ENCODE measurements at places on chromosomes 6 and 20. TPM values are rescaled to one million over a fixed set of nuclear protein-coding genes. Genes with fewer than 3 reads are reported as not detected.

DNA sequence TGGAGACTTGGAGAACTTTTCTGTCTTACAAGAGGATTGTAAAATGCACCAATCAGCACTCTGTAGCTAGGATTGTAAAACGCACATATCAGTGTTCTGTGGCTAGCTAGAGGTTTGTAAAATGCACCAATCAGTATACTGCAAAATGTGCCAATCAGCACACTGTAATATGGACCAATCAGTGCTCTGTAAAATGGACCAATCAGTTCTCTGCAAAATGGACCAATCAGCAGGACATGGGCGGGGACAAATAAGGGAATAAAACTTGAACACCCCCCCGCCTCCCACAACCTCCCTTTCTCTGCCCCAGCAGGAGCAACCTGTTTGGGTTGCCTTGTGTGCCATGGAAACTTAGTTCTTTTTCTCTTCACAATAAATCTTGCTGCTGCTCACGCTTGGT lies 12.8 kb upstream of the RPS10 start:
- DNase-seq = no peak
- no peak overlapping the region for H3K27ac ChIP-seq
- no peak overlapping the region for H3K4me3 ChIP-seq
- no peaks in the 10 kb centered on the region for H3K36me3 ChIP-seq
- H3K4me1 ChIP-seq = no peaks in the 10 kb centered on the region

DNA sequence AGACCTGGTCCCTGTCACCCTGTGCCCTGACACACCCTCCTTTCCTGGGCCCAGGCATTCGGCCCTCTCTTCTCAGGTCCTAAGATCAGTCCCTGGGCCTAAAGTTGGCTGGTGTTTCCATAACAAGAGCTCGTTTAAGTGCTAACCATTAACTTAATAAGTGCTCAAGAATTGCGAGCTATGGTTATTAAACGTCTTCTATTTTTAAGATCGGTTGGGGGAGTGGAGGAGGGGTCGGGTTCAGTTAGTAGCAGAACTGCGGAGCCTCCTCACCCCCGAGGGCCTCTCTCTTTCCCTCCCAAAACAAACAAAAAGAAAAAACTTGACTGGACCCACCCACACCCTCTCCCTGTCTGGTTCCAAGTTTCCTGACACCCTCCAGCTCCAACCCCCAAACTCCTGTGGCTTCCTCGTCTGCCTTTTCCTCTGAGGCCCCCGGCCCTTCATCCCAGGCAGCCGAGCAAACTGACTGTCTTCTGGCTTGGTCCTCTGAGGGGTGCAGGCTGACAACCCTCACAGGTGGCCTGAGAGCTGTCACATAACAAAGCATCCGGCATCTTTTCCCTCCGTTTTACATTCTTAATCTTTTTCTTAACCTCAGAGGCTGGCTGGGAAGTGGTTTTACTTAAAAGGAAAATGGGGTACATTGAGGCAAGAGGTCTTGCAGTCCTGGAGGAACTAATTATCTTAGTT lies 2.0 kb downstream of the STK35 start:
- H3K4me1 ChIP-seq = peaks cover 2% of the 10 kb centered on the region
- peaks cover 5% of the 10 kb centered on the region for H3K36me3 ChIP-seq
- H3K27me3 ChIP-seq = no peaks in the 10 kb centered on the region
- peak overlapping the region; percentile 81 for H3K4me3 ChIP-seq

TRIM27 gene
- total RNA-seq = 48.0 TPM

- DNase-seq = no peak
- no peak overlapping the region for H3K27ac ChIP-seq
- H3K36me3 ChIP-seq = no peaks in the 10 kb centered on the region
- H3K4me3 ChIP-seq = no peak overlapping the region
Measured at GRCh38 chr6:137095651-137096238, 51.0 kb upstream of the IL20RA start.

- H3K36me3 ChIP-seq = peaks cover 41% of the 10 kb centered on the region
- H3K27ac ChIP-seq = no peak overlapping the region
- peaks cover 7% of the 10 kb centered on the region for H3K4me1 ChIP-seq
- DNase-seq = no peak
Measured at GRCh38 chr6:37459981-37460800, 27.2 kb downstream of the CMTR1 start.

GRCh38 chr6:39263303-39264037 lies 34.2 kb upstream of the KCNK5 start:
- H3K36me3 ChIP-seq = no peaks in the 10 kb centered on the region
- DNase-seq = no peak
- H3K27ac ChIP-seq = no peak overlapping the region
- no peaks in the 10 kb centered on the region for H3K4me1 ChIP-seq
- H3K27me3 ChIP-seq = no peaks in the 10 kb centered on the region

ENPP3 gene
- total RNA-seq = not detected

OPRL1 gene
- 0.36 TPM for total RNA-seq

- H3K27me3 ChIP-seq = no peaks in the 10 kb centered on the region
- H3K4me1 ChIP-seq = no peaks in the 10 kb centered on the region
- no peak for DNase-seq
- no peak overlapping the region for H3K27ac ChIP-seq
- no peak overlapping the region for H3K4me3 ChIP-seq
- H3K36me3 ChIP-seq = no peaks in the 10 kb centered on the region
Measured at GRCh38 chr6:124026694-124027093, 223.0 kb downstream of the NKAIN2 start.

DNA sequence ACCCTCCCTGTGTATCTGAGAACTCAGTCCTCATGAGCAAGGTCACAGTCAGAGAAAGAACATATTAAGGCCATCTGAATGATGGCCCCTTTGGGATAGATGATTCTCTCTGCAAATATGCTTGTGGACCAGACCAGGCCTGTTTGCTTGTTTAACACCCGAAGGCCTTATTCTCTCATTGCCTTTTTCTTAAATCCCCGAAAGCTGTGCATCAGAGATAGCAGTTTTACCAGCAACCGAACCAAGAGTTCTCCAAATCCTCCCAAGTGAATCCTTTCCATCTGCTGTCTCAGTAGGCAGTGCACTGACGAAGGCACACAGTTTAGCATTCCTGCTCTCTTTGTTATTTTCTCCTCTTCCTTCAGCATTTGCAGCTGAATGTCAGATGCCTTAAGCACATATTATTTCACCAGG lies 79.8 kb downstream of the TRMT6 start:
- DNase-seq = no peak
- no peak overlapping the region for H3K27ac ChIP-seq

TRIM31 gene
- not detected for total RNA-seq

CCN6 gene
- not detected for total RNA-seq

GRCh38 chr6:158860279-158860865 lies 41.2 kb upstream of the EZR start:
- H3K36me3 ChIP-seq = no peaks in the 10 kb centered on the region
- no peak for DNase-seq
- no peaks in the 10 kb centered on the region for H3K27me3 ChIP-seq
- peaks cover 10% of the 10 kb centered on the region for H3K4me1 ChIP-seq
- no peak overlapping the region for H3K4me3 ChIP-seq
- H3K27ac ChIP-seq = no peak overlapping the region

DNA sequence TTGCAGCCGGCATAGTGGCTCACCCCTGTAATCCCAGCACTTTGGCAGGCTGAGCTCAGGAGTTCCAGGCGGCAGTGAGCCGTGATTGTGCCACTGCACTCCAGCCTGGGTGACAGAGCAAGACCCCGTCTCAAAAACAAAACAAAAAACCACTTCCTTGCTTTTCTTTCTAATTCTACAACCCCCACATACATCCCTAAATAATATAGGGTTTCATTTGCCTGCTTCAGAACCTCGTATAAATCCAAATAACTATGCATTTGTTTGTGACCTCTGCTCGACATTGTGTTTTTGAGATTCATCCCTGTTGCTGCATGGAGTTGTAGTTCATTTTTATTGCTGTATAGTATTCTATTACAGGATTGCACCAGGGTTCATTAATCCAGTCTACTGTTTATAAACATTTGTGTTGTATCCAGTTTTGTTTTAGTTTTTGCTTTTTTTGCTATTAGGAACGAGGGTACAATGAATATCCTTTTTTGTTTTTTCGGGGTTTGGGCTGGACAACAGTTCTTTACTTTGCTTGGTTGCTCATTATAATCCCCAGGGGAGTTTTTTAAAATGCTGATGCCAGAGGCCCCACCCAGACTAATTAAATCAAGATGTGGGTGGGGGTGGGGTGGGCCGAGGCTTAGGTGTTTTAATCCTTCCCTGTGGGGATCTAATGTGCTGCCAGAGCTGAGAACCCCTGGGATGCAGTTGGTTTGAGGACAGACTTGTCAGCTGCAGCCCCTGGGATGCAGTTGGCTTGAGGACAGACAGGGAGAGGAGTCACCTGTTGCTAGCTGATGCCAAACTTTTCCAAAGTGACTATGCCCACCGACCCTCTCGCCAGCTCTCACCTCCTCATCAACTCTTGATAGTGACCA lies 2.4 kb upstream of the SNAI1 start:
- peaks cover 3% of the 10 kb centered on the region for H3K36me3 ChIP-seq
- no peak overlapping the region for H3K4me3 ChIP-seq
- H3K27ac ChIP-seq = no peak overlapping the region
- no peak for DNase-seq
- peaks cover 10% of the 10 kb centered on the region for H3K4me1 ChIP-seq
- no peaks in the 10 kb centered on the region for H3K27me3 ChIP-seq

GRCh38 chr20:39010496-39010895 lies 48.4 kb downstream of the DHX35 start:
- no peak for DNase-seq
- H3K27ac ChIP-seq = no peak overlapping the region
- H3K4me1 ChIP-seq = no peaks in the 10 kb centered on the region
- H3K27me3 ChIP-seq = no peaks in the 10 kb centered on the region
- no peak overlapping the region for H3K4me3 ChIP-seq

DNA sequence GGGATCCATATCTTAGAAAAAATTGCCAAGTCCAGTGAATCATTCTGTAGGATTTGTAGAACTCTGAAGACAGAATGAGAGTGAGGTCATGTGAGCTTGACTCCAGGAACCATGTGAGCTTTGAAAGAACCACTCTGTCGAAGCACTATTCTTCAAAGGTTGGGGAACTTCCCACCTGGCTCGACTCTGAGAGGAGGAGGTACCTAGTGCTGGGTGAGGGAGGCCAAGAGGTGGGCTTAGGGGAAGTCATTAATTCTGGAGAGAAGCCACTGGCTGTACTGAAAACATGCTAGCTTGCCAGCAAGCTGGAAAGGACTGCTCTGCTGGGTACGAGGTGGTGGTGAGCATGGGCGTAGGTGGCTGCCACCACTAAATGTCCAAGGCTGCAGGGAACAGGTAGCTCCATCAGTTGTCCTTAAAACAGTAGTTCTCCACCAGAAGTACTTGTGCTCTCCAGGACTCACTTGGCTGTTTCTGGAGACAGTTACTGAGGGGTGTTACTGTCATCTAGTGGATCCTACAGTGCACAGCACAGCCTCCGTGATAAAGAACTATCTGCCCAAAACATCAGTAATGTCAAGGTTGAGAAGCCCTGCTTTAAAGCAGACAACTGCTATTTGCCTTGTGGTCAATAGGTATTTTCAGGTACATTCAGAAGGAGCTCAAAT lies 34.7 kb upstream of the SYNJ2 start:
- H3K4me3 ChIP-seq = no peak overlapping the region
- no peaks in the 10 kb centered on the region for H3K4me1 ChIP-seq
- peaks cover 35% of the 10 kb centered on the region for H3K36me3 ChIP-seq
- peak; percentile 10 for DNase-seq
- H3K27ac ChIP-seq = no peak overlapping the region

- H3K27me3 ChIP-seq = peaks cover 9% of the 10 kb centered on the region
- DNase-seq = no peak
- no peak overlapping the region for H3K27ac ChIP-seq
Measured at GRCh38 chr6:30926644-30927043, 5.3 kb downstream of the SFTA2 start.

POPDC3 gene
- total RNA-seq = 25.8 TPM

GRCh38 chr6:119445666-119446065 lies 96.1 kb upstream of the MAN1A1 start:
- no peaks in the 10 kb centered on the region for H3K27me3 ChIP-seq
- H3K4me1 ChIP-seq = peaks cover 7% of the 10 kb centered on the region
- no peak overlapping the region for H3K27ac ChIP-seq
- H3K36me3 ChIP-seq = no peaks in the 10 kb centered on the region
- DNase-seq = no peak

Data from IMR-90 (cell line).